ENCODE measurements at places on chromosomes 13 and 19.

DNA sequence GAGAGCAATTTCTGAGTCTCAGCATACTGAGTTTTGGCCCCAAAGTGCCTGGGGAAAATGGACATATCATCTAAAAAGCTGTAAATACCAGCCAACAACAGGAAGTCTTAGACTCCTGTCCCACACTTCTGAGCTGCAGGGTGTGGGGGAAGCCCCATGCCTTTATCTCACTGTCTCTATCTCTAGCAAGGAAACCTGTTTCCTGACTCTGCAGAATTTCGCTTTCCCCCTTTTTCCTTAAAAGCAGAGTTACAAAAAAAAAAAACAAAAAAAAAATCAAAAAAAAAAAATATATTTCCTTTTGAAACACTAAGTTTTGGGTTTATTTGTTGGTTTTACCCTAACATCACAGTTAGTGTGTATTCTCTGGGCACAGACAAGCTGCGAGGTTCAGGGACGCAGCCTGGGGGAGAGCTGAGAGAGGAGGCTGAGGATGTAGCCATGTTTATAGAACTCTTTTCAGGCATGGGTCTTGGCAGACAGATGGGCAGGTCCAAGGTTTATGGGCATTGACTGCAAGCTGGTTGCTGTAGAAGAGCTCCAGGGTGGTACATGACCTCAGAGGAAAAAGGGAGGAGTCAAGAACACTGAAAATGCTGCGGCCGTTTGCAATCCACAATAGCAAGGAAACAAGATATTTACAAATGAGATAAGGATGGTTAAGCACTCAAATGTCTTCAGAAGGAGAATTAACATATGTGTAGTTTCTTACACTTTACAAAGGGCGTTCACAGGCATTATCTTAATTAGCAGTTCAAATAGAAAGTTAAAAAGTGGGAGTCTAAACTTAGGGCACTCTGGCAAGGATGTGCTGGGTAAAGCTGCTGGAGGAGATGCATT, 4.9 kb downstream of the MBNL2 start:
- no peak for DNase-seq

DNA sequence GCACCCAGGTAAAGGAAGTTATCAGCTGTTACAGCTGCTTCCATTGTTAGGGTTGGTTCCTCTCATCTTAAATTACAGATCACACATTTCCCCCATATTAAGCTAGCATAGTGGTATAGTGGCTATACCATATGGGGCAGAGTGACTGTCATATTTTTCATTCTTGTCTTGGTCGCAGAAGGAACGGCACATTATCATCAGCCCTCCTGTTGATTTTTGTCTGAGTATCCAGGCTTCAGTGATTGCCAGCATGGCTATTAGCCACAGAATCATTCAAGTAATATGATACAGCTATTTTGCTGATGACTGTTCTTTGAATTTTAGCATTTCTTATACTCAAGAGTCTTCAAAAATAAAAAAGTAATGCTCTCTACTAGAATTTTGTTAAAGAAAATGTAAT, 240.9 kb downstream of the LIG4 start:
- no peak for DNase-seq

DNA sequence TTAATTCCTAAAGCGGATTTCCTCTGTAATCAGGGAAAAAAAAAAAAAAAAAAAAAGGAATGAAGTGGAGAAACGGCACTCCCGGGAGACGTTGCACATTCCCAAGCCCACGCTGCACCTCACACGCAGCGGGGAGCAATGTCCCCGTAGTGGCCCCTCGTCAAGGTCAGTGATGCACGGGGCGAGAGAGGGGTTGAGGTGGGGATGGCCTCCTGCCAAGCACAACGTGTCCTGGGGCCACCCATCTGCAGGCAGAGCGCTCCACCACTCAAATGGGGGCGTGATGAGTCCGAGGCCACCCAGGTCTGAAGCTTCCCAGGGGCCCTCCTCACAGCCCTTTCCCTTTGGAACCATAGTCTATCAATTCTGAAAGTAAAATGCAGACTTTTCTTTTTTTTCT, 15.1 kb downstream of the PLK5 start:
- DNase-seq = no peak

DNA sequence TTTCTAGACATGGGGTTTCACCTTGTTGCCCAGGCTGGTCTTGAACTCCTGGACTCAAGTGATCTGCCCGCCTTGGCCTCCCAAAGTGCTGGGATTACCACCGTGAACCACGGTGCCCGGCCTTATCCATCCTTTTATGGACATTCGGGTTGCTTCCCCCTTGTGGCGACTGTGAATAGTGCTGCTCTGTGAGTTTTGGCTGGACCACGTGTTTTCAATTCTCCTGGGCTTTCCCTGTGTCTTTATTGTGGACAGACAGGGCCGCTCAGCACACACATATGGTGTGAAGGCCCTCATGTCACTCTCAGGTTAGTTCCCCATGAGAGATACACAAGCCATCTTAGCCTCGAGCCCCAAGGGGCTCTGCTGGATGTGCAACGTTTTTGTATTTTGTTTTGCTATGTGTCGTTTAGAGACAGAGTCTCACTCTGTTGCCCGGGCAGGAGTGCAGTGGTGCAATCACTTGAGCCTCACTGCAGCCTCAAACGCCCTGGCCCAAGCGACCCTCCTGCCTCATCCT, 40.5 kb downstream of the MAU2 start:
- DNase-seq = peak; percentile 84

DNA sequence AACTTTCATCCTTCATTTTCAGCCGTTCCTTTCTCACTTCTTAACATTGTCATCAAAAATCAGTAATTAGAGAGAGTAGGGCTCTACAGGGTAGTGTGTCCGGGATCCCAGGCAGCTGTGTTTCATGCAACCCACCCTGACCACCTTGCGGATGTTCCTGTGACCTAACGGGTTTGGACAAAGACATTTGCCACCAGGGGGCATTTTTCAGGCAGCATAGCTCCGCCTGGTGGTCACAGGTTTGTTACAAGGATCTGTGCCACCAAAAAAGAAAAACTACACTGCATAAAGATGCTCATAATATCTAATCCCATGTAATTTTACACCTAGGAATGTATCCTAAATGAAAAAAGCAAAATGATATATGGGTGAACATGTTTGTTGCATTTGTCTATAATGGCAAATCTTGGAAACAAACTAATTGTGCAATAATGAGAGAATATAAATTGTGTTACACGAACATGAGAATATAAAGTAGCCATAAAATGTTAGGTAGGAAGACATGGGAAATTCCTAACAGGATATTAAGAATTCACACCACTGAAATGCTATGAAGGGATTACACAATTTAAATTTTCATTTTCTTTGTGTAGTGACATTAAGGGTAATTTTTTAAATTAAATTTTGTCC, 123.0 kb downstream of the SLC7A1 start:
- peak; percentile 66 for DNase-seq

- no peak for DNase-seq
These were observed 11.3 kb downstream of the LILRB4 start for GRCh38 chr19:54674021-54674617.

DNA sequence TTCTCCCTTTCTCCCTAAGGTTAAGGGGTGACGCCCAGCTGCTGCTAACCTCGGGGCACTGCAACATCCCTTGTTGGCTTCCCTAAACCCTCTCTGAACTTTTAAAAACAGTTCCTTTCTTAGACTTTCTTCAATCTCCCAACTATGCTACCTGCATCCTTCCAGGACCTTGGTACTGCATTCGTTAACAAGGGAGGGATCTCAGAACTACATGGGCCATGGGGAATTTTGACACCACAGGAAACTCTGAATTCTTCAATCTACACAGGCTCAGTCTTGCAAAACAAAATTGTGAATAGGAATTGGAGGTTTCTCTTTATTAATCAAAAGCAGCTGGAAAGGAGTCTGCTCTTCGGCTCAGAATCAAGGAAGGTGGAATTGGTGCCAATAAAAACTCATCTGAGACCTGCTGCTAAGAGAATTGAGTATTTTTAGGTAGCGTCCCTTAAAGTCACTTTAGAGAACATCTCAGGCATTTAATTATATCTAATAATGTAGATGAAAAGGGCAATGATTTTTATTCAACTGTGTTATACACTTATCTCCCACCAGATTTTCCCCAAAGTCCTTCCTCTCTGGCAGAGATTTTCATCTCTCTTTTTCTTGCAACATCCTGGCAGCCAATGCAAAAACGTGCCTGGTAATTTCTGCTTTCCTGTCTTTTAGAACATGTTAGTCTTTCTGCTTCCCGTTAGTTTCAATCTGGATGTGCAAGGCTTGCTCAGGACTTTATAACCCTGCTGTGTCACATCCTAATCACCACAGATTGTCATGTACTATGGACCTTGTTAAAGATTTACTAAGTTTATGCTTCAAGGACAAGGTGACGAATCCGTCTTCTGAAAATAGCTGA, 69.1 kb upstream of the SLC15A1 start:
- peak; percentile 75 for DNase-seq

GRCh38 chr13:114152831-114153371, 20.5 kb upstream of the RASA3 start:
- peak; percentile 37 for DNase-seq

DNA sequence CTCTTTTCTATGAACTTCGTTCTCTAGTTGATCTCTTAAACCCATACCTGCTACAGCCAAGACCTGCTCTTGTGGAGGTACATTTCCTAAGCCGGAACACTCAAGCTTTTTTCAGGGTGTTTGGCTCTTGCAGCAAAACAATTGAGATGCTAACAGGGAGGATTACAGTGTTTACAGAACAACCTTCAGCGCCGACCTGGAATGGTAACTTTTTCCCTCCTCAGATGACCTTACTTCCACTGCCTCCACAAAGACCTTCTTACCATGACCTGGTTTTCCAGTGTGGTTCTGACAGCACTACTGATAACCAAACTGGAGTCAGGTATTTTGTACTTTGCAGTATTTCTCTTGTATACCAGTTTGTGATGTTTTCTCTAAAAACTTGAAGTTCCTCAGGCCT, 506 bp downstream of the KCNRG start:
- no peak for DNase-seq

- peak; percentile 5 for DNase-seq
These were observed 800.7 kb upstream of the SLITRK5 start for GRCh38 chr13:86870444-86870843.

GRCh38 chr13:41054919-41055619, 6.2 kb upstream of the WBP4 start:
- no peak for DNase-seq

DNA sequence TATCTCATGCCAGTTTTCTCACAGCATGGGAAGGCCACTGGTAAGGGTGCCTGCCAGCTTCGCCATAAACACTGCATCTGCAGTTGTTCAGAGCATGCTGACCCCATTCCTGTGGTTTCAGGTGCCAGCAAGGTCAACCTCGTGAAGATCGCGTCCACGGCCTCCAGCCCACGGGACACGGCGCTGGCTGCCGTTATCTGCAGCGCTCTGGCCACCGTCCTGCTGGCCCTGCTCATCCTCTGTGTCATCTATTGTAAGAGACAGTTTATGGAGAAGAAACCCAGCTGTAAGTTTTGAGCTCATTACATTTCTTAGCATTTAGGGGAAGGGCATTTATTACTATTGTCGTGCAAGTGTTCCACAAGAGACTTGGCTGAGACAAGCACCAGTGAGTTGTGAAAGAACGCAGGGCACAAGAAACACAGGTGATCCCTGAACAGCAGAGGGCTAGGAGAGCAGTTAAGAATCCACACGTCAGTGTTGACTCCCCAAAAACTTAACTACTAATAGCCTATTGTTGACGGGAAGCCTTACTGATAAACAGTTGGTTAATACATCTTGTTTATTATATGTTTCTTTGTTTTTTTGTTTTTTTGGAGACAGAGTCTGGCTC, 88.8 kb downstream of the TNFRSF19 start:
- DNase-seq = no peak

DNA sequence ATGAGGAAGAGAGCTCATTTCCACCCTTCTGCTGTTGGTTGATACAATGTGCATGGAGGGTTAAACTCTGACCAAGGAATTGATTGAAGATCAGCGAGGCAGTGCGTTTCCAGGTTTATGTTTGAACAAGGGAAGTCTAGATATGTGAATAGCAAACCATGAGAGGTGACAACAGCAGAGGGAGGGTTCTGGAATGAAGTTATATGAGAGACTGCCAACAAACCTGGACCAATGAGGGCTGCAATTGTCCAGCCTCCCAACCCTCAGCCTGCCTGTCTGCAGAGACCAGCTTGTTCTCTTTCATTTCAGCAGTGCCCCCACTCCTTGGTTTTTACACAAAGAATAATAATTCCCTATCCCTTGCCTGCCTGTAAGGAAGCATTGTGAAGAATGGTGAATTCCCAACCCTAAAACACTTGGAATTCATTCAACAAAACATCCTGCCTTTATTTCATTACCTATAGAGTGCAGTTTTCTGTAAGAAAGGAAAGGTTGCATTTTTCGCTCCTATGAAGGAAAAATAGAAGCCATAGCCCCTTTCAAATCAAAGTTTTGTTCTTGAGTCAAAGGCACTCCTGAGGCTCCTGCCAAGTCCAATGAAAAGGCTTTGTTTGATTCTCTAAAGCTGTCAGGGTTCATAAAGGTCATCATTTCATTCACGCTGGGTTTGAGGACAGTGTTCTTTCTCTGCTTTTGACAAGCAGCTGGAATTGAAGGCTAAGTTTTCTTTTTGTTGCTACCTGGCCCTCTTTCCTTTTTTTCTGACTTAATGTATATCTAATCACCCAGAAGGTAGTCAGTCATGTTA, 53.6 kb upstream of the ABCC4 start:
- DNase-seq = no peak

DNA sequence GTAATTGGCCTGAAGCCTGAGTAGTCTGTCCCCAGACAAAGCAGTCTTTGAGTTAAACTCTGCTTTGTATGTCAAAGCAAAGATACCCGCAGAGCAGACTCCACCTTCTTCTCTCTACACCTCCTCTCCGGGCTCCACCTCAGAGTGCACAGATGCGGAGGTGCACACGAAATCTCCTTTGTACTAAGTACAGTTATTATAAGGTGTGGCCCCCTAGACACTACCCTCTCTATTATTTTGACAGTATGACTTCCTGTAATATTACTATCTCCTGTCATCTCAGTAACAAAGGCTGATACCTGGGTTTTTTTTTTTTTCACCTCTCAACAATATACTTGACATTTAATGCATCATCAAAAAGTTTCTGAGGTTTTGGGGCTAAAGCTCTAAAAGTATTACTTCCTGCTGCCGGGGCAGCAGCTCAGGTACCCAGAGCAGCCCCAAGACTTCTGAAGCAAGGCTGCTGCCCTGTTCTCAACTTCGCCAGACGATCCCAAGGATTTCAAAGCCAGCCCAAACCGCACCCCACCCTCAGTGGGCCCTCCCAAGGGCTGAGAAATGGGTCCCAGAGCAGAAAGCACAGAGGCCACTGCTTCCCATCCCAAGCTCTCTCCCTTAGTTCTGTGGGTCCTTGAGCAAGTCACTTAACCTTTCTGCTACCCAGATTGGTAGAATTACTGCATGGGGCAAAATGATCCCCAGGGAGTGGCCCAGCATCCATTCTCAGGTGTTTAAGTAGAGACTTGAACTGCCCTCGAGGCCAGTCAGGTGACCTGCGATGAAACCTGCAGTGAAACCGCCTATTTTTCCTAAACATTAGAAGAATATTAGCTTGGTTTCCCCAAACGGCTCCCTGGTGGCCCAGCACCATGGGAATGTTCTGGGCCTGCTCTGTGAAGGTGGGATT, 180.6 kb downstream of the FOXO1 start:
- no peak for DNase-seq

- DNase-seq = no peak
These were observed 54.1 kb downstream of the TSSK6 start for GRCh38 chr19:19461306-19461670.

GRCh38 chr19:51441410-51442390, 16.6 kb downstream of the SIGLEC8 start:
- DNase-seq = no peak
